Fibroblast of mammary gland (primary cell): ENCODE measurements at places on chromosomes 12 and 14.

- DNase-seq: peak; percentile 63
Observed at GRCh38 chr12:7609495-7609894, 56.2 kb downstream of the APOBEC1 start.

DNA sequence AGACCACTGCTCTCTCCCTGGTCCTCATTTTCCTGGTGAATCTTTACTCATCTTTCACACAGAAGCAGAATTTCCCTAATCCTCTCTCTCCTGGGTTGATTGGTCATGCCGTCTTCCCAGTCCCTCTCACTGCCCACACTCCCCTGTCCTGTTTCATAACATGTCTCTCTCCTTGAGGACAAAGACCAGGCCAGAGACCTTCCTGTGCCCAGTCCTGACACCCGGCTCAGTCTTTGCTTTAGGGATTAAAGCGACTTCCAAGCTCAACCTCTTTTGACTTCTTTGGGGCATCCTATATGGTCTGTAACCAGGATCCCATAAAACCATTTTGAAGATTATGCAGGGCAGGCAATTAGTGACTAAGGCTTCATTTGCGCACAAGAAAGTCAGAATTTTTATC lies 105.5 kb downstream of the BCL11B start:
- DNase-seq: no peak

DNA sequence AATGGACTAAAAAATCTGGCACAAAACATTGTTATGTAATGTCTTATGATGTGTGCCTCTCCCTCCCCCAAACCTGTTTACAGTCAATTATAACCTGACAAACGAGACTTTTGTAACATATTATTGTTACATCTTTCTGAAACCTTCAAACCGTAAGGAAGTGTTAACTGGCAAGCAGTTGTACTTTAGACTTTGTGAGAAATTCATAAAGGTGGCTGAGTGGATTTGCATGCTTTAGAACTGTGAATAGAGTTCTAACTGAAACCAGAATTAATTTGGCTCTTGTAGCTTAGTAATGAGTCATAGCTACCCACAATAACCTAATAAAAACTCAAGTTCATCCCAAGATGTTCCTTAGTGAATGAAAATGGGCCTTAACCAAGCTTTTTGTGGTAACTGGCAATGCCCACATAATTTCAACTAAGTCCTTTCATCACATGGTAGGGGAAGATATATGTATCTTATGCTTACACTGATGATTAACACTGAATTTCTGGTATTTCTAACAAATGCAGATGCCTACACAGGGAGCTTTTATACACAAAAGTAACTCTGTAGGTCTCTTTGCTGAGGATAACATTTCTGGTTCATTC lies 29.7 kb downstream of the RAD9B start:
- DNase-seq: peak; percentile 82

- no peak for DNase-seq
Observed at GRCh38 chr14:101127224-101127623, 223.7 kb upstream of the RTL1 start.

DNA sequence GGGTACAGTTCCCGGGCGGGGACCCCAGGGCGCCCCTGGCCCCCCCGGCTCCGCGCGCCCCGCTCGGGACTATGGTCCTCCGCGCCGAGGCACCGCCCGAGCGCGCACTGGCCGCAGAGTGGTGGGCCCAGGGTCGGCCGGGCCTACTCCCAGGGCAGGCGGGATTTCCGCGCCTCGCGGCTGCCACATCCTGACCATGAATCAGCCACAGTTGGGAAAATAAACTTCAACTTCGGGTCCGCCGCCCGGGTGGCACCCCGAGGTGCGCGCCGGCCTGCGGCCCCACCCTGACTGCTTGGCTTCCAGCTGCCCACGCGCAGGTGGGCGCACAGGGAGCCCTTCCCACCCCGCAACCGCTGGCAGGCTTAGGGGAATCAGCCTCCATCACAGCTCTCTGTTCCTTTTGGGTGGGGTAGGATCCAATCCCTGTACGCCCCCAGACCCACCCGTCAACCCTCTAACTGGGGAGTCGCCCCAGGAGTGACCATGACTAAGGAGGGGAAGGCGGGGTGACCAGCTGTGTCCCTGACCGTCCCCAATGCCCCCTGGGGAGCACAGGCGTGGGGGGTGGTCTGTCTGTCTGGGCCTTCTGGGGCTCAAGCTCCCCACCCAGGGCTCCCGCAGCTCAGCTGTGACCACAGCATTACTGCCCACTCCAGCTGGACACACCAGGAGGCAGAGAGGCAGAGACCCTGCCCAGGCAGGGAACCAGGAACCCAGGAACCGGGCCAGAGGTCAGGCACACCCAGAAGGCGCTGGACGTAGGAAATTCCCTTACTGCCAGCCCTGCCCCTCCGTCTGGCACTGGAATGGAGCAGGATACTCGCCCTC lies 678 bp downstream of the INF2 start:
- peak; percentile 25 for DNase-seq

GRCh38 chr12:53179687-53180219 lies 769 bp upstream of the ZNF740 start:
- DNase-seq: no peak

- no peak for DNase-seq
Observed at GRCh38 chr12:56304872-56305590, 4.9 kb upstream of the CS start.

DNA sequence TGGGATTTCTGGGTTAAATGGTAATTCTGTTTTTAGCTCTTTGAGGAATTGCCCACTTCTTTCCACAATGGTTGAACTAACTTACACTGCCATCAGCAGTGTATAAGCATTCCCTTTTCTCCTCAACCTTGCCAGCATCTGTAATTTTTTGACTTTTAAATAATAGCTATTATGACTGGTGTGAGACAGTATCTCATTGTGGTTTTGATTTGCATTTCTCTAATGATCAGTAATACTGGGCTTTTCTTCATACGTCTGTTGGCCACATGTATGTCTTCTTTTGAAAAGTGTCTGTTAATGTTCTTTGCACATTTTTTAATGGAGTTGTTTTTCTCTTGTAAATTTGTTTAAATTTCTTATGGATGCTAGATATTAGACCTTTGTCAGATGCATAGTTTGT lies 323.7 kb downstream of the CCDC91 start:
- DNase-seq: no peak

- DNase-seq: no peak
Observed at GRCh38 chr14:68603533-68604360, 189.1 kb downstream of the ZFP36L1 start.
